ENCODE measurements at places on chromosomes 3 and 15.

DNA sequence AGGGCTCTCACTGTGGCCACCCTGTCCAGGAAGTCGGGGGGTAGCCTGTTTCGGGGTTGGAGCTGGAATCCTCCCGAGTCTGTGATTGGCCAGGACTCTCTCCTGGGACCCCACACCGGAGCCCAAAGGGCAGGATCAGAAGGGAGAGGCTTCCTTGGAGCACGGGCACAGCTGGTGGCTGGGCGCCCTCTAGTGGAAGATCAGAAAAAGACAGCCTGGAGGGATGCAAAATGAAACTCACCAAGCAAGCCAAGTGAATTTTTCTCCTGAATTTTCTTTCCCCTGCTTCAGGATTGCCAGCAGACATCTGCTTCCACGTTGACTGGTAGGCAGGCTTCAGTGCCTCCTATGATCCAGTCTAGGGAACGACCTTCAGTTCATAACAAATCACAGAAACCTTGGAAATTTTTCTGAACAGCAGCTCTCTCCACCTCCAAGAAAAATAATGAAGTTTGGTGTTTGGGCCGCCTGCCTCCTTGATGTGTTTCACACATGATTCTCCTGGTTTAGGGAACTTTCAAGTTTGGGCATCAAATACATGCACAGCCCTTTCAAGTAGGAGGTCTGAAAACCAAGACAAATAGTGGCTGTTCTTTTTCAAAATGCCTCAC lies 224.6 kb downstream of the VPS13C start:
- peak; percentile 69 for DNase-seq

- DNase-seq = no peak
These were observed 61.5 kb downstream of the PRICKLE2 start for GRCh38 chr3:64163755-64164148.

DNA sequence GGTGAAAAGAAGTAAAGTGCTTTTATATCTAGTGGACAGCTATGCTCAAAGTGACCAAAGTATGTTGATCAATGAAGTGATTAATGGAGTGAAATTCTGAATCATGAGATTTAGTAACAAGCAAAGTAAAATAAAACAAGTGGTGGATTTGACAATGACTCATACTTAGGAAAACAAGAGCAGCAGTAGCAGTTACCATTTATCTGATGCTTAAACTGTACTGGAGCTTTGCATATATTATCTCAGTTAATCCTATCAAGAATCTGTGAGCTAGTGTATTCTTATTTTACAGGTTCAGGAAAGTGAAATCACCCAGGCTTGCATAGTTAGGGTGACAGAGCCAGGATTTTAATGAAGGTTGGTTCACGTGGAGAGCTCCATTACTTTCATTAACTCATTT lies 50.6 kb upstream of the SPATA16 start:
- no peak for DNase-seq

DNA sequence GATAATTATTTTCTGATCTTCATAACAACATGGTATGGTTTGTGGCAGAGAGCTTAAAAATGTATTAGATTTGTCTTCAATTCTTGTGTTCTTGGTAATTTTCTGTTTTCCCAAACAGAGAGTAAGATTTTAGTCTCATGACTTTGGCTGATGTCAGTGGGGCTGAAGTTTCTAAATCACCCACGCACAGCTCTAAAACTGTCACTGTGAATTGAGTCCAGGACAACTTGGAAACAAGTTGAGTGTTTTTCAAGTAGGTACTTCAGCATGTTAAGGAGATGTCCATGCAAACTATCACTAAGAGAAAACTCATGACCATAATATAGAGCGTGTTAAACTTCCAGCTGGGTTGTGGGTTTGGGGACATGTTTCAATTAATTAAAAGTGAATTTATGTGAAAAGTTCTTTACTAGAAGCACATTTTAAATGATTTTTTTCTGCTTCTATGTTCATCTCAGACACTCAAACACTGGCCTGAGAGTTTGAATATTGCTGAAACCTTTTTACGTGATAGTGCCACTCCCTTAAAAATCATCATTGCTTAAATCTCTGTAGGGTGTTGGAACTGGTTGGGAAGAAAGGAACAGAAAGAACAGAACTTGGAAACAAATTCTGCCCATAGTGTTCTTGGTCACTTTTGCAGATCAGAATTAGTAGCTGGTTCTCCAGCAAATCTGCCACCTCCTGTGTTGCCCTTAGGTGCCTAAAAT lies 89.8 kb downstream of the KLHL25 start:
- DNase-seq = no peak

DNA sequence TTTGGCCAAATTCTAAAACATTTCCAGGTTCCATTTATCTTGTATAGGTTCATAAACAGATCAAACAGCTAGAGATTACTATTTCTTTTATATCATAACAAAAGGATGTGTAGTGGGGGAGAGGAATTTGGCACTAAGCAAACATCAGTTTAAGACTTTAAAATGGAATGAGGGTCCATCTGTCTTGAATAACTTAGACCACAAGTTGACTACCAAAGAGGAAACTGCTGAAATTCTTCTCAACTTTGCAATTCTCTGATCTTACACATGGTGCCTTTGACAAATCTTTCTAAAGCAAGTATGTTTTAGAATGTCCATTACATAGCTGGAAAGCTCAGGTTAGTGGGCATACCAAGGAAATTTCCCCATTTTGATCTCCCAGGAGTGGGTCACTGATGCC lies 140.5 kb upstream of the ADAMTS9 start:
- no peak for DNase-seq

DNA sequence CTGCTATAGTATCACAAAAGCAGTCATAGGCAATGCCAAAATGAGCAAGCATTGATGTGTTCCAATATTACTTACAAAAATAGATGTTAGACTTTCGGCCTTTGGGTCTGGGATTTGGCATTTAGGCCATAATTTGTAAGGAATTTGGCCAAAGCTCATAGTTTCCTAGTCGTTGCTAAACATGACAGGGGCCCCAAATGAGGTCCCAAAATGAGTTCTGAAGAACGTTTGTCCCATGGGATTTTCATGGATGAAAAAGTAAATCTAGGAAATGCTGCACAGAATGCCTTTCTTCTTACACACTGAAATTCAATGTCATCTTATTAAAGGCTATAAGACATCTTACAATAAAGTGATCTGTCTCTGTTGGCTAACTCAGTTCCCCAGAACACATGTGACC lies 456.0 kb downstream of the CNTN4 start:
- no peak for DNase-seq

All from CD4-positive, alpha-beta T cell (primary cell).